NCI-H510A (cell line): ENCODE measurements at places on chromosomes 3 and 15.

DNA sequence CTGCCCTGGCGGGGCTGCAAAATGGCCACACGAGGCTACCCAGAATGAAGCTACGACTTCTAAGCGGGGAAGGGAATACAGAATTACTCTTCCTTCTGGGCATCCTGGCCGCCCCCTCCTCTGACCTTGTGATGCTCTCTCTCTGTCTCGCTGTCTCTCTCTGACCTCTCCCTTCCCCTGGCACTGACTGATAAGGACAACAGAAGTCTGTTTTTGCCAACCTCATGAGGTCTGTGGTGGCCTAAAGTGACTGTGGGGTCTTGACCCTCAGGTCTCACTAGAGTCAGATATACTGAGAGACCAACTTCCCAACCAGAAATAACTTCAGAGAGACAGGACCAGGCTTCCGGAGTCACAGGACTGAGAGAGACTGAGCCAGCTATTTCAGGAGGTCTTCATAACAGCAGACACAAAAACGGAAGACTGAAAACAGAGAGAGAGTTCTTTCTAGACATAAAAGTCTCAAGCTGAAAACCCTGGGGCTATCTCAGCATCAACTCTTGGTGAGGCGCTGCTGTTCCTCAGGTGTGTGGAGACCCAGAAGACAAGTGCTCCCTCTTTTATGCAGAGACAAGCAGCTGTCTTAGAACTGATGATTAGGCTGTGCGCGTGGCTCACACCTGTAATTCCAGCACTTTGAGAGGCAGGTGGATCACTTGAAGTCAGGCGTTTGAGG is 38.2 kb upstream of the CFAP161 start:
- no peak for DNase-seq

GRCh38 chr3:121956363-121956762 is 62.2 kb downstream of the SLC15A2 start:
- no peak for DNase-seq

GRCh38 chr3:16392717-16393116 is 120.8 kb downstream of the RFTN1 start:
- DNase-seq = no peak

- no peak for DNase-seq
Observed at GRCh38 chr15:96645796-96646195, 315.3 kb downstream of the NR2F2 start.

- DNase-seq = no peak
Observed at GRCh38 chr3:99854756-99855298, 37.2 kb downstream of the CMSS1 start.

DNA sequence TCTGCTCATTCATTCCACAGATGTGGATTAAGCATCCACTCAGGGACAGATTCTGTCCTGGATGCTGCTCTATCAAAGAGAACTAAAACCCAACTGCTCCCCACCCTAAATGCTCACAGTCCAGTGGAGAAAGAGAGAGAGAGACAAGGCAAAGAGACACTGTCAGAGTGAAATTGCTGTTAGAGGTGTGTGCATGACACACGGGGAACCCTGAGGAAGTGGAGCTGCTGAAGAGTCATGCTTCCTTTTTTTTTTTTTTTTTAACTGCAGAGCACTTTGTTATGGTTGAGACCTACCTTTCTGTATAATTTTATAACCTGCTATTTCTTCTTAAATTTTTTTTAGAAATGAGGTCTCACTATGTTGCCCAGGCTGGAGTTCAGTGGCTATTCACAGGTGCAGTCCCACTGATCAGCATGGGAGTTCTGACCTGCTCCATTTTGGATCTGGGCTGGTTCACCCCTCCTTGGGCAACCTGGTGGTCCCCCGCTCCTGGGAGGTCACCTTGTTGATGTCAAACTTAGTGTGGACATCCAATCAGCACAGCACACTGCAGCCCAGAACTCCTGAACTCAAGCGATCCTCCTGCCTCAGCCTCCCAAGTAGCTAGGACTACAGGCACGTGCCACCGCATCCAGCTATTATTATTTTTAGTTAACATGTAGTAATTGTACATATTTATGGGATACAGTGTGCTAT is 18.2 kb upstream of the PSTPIP1 start:
- no peak for DNase-seq

DNA sequence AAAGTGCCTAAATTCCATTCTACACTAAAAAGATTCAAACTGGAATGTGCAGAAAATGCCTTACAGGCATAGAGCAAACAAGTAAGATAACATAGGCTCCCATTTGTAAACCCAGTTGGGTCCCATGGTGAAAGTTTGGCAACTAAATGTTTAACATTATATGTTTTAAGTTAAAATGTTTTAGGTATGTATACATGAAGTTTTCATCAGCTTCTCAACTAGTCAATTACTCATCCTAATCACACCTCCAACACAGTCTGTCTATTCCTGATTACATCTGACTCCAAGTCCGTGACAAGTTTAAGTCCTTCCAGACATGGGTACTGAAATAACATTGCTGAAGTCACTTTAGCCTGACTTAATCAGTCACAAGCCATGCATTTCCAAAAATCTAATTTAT is 25.0 kb downstream of the MYLK start:
- DNase-seq = no peak

GRCh38 chr3:54999159-54999558 is 71.3 kb upstream of the LRTM1 start:
- no peak for DNase-seq

DNA sequence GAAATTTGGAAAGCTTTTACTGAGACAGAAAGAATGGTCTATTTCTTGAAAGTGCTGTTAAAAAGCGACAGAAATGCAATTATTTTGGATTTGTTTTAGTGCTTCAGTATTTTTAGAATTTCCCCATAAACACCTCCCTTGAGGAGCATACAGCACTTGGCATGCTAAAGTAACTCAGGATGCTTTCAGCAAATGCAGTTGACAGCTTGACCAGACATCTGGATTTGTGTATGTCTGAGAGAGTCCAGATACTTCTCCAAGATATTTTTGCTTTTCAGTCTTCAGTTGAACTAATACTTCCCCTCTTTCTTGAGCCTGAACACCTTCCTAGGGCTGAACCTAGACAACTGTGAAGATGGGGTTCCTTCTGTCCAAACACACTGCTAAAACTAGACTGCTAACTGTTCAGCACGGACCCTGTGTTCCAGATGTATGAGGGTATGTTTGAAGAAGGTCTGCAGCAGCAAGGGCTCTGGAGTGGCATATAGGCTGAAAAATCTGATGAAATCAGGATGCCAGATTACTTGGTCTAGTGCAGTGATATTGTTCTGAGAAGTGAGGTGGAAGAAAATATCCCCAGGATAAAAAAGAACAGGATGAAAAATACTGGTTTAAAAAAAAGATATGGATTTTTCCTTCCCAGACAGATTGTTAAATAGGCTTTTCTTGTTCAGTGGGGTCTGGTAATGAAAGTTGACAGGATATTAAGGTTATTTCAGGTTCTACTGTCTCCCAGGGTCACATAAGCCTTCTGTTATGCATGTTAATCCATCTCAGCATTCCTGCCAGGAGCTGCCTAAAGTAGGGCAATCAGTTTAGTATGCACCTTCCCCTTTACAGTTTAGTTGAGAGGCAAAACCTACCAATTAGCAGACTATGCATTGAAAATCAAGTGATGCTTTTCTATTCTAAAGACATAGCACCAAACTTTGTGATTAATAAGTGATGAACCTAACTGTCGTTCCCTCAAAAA is 516.9 kb upstream of the TBL1XR1 start:
- DNase-seq = no peak

- peak; percentile 70 for DNase-seq
Observed at GRCh38 chr15:76206325-76206976, 104.8 kb downstream of the ETFA start.

- DNase-seq = no peak
Observed at GRCh38 chr3:189563853-189564563, 67.2 kb upstream of the TP63 start.

- no peak for DNase-seq
Observed at GRCh38 chr3:24359645-24360462, 134.8 kb downstream of the THRB start.

DNA sequence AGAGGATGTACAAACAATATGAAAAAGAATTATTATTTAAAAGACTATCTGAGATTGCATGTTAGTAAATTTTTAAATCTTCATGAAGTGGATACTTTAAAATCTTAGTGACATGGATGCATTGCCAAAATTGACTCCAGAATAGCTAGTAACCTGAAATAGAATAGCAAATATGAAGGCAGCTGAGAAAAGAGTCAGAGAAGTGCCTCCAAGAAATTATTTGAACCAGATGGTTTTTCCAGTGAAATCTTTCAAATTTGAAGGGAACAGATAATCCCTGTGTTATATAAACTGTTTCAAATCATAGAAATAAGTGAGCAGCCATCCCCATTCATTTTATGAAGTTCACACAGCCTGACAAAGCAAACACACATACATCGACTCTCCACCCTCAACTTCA is 29.6 kb downstream of the FSIP1 start:
- DNase-seq = no peak

DNA sequence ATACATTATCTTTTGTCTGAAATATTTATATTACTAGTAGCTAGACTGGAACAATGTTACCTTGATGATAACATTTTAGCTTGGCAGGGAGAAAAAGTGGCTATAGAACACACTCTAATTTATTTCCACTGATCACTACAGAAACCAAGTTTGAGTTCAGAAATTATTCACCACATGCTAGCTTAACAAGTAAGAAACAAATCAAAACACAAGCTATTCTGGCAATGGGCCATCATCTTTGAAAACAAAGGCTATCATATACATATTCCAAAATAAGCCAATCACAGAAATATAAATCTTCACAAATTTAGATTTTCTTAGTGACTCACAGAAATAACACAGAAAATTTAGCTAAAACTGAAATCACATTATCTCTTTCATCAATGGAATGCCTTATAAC is 17.1 kb downstream of the AQR start:
- no peak for DNase-seq

DNA sequence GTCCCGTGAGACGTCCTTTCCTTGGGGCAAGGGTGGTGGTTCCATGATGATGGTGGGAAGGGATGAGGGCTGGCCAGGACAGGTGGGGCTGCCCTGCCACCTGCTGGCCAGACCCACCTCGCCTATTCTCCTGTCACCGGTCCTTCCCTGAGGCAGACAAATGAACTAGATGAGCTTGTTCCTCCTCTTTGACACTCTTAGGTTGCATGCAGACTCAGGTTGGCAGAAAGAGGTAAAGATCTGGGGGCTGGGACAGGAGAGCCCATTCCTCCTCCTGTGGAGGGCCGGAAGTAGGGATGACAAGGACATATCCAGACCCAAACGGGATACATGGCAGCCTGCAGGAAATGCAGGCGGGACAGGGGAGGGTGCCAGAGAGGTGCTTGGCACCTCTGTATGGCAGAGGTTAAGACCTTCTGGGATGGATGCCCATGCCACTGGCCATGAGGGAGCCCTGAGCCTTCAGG is 38.6 kb downstream of the ACSBG1 start:
- no peak for DNase-seq

DNA sequence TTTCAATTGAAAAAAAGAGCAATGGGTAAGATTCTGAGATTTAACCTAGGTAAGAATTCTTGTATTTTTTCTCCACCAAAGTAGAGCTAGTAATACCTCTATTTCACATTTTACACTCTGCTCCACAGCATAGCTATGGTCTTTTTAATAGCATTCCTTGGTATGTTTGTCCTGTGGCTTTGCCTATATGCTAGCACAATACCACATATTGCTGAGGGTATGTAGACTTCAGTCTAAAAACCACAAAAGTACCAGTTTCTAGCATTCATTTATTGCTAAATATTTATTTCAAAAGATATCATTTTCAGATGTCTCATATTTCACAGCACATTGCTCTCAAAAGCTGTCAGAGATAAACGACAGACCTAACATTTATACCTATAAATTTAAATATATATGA is 18.2 kb upstream of the EOGT start:
- no peak for DNase-seq

GRCh38 chr3:120092474-120092873 is 1.8 kb downstream of the GSK3B start:
- no peak for DNase-seq

- DNase-seq = no peak
Observed at GRCh38 chr15:53573091-53573490, 186.4 kb downstream of the WDR72 start.

- DNase-seq = no peak
Observed at GRCh38 chr15:85753791-85754452, 40.8 kb downstream of the KLHL25 start.

GRCh38 chr3:149077628-149078027 is 8.7 kb downstream of the HLTF start:
- no peak for DNase-seq
